ENCODE measurements at places on chromosomes 7 and 10.

- DNase-seq = no peak
These were observed 87.4 kb downstream of the GALNT11 start for GRCh38 chr7:152112829-152113228.

GRCh38 chr10:37734971-37735370, 122.4 kb downstream of the ZNF248 start:
- peak; percentile 2 for DNase-seq

GRCh38 chr10:126586128-126586527, 84.4 kb downstream of the C10orf90 start:
- no peak for DNase-seq

DNA sequence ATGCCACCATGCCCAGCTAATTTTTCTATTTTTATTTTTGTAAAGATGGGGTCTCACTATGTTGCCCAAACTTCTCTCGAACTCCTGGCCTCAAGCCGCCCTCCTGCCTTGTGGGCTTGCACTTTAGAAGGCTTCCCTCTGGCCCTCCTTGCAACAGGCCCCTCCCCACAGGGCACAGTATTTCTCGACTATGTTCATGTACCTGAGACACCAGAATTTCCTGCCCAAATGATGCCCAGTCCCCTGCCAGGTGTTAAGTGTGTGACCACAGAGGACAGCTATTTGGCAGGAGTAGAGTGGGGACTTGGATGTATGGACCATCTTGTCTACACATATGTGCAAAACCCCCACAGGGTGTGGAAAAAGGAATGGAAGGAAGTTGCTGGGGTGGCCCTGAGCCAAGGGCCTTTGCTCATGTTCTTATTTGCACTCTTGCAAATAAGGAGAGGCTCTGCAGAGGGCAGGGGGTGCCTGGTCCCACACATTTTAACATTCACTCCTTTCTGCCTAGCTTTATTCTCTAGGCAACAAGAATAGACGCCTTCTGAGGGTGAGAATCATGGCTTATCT, 168.4 kb upstream of the PODXL start:
- DNase-seq = no peak

GRCh38 chr7:158829342-158830210, at the start of gene ESYT2:
Gene ESYT2 (minus strand): TSS chr7:158829509. CDS start chr7:158829418, 91 bp downstream.
- DNase-seq = peak; percentile 98

- DNase-seq = no peak
These were observed 27.2 kb downstream of the IKZF1 start for GRCh38 chr7:50331564-50332208.

DNA sequence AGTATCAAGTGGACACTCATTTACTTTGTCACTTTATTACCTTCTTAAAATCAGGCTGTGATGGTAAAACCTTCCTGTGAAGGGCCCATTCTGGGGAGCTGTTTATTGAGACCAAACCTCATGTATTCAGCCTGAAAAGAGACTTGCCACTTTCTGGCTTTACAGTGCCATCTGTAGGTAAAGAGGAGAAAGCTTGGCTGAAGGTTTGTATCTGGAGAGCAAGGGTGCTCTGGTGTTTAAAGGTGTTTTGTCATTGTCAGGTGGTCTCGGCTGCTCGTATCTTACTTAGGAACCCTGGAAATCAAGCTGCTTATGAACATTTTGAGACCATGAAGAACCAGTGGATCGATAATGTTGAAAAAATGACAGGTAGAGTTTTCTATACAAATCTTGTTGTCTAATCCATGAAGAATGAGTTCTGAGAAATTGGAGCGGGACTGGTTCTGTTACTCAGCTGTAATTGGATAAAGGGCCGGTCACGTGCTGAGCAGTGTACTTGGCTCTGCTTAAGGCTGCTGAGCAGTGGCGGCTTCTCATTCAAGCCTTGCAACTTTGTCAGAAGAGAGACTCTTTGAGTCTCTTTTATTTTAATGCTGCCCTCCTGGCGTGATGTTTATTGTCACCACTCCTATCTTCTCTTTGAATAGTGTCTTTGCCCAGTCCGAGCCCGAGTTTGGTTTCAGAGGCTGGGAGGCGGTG, 46.9 kb downstream of the AP3M1 start:
- peak; percentile 54 for DNase-seq

DNA sequence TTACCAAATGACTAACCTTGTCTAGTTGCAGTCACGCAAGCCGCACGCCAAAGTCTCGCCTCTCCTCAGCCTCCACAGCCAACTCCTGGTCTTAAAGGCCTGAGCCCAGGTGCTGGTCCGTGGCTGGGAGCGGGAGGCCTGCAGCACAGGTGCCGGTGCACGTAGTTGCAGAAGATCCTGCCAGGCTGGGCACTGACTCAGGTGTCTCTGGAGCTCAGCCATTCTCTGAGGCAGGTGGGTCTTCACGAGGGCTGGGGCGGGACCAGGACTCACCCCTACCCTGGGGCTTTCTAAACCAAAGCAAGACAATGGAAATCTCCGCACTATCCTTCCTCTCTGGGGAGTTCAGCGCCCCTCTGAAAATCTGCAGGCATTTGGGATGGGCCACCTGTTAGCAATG, 216.4 kb downstream of the MLLT10 start:
- no peak for DNase-seq

- DNase-seq = peak; percentile 64
These were observed 14.0 kb downstream of the GATAD1 start for GRCh38 chr7:92461027-92462003.

- no peak for DNase-seq
These were observed 299.1 kb downstream of the PLXNA4 start for GRCh38 chr7:132276976-132277725.

GRCh38 chr10:31025142-31025541, 6.5 kb downstream of the ZNF438 start:
- no peak for DNase-seq

- no peak for DNase-seq
These were observed 85.1 kb downstream of the ADCYAP1R1 start for GRCh38 chr7:31137234-31137633.

DNA sequence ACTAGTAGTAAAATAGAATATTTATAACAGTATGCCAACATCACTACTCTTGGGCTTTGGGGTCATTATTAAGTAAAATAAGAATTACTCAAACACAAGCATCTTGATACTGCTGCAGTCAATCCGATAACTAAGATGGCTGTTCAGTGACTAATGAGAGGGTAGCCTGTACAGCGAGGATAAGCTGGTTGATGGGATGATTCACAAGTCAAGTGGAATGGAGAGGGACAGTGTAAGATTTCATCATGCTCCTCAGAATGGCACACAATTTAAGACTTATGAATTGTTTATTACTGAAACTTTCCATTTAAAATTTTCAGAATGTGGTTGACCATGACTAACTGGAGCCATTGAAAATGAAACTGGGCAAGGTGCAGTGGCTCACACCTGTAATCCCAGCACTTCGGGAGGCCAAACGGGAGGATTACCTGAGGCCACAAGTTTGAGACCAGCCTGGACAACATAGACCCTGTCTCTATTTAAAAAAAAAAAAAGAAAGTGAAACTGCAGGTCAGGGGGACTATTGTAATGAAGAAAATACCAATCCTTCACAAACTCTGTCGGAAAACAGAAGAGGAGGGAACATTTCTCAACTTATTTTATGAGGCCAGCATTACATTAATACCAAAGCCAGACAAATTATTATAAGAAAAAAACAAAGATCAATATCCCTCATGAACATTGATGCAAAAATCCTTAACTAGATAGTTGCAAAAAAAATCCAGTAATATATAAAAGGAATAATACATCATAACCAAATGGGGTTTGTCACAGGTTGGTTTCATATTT, 11.2 kb downstream of the AVL9 start:
- DNase-seq = peak; percentile 86

GRCh38 chr7:148882192-148882591, 1.9 kb downstream of the EZH2 start:
- DNase-seq = no peak

DNA sequence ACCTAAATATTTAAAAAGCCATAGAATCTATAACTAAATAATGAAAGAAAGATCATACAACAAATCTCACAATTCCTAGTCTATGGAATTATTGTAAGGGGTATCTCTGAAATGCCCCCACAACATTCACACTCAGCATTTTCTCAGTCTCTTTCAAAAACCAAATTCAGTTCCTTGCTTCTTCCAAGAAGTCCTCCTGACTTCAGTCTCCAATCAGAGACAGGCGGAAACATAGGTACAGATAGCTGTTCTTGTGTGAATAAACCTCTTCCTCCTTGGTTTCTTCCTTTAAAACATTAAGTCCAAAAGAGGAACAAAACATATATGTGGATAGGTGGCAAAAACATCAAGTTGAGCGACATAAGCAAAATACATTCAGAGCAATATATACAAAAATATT, 13.9 kb upstream of the FBXW4 start:
- no peak for DNase-seq

DNA sequence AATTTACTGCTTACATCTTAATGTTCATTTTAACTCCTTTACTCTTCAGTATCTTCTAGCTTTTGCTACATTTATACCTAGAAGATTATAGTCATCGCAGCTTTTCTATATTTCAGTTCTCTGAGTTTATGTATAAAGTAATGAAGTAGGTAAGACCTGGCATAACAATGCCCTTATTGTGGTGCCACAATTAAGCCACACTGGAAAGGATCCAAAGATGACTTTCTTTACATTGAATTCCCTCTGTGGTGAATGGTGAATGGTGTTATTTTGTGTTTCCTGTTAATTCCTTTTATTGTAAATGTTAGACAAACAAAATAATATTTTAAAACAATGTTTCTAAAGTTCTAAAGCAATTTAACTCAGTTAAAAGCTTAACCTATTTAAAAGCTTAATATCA, 36.2 kb downstream of the SEMA3D start:
- no peak for DNase-seq
